ENCODE measurements at places on chromosomes 12 and 14. TPM values are rescaled to one million over a fixed set of nuclear protein-coding genes. Genes with fewer than 3 reads are reported as not detected.

DNA sequence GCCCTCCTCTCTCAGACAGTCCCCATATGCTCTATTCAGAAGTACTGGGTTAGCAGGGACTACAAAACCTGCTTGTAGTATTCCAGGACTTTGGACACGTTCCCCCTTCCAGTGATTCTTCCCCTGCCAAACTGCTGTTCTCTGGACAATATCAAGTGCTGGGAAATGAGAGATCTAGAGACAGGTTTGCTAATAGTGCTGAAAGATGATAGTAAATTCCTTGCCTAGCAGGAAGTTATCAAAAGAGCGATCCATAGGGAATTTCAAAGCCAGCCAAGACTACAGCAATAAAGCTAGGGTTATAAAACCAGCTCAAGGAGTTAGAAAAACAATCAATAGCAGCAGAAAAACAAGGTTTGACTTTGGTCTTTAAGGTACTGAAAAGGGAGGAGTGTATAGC is 15.2 kb downstream of the SLC7A8 start:
- no peak for DNase-seq

DNA sequence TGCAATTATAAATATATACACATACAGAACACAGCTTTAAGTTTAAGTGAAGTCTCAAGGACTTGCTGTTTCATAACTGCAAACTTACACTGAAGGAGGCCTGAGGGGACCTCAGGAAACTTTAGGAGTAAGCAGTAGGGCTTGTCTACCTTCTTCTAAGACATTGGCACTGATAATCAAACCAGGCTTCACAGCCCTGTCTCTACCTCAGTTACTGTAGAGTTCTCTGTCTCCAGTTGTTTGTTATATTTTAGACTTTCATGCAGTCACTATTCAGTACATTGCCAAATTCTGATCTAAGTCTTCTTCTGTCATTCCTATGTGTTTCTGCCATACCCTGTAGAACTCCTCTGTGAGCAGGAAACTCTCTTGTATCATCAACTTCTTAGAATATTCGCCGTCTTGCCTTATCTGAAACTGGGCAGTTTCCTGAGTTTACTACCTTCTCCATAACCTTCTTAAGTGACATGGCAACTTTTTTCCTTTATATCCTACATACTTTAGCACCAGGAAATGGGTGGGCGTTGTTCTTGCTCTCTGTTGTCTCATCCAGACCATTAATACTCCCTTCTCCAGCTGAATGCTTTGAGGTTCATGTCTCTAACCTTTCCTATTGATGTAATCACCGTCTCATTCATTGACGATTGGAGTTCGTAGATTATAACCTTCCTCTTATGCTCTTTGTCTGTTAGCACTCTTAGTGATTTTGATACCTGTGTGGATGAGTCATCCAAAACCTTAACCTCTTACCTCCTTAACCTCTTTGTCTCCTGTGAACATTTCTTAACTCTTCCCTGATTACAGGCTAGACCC is 11.4 kb downstream of the APAF1 start:
- no peak for DNase-seq

DNA sequence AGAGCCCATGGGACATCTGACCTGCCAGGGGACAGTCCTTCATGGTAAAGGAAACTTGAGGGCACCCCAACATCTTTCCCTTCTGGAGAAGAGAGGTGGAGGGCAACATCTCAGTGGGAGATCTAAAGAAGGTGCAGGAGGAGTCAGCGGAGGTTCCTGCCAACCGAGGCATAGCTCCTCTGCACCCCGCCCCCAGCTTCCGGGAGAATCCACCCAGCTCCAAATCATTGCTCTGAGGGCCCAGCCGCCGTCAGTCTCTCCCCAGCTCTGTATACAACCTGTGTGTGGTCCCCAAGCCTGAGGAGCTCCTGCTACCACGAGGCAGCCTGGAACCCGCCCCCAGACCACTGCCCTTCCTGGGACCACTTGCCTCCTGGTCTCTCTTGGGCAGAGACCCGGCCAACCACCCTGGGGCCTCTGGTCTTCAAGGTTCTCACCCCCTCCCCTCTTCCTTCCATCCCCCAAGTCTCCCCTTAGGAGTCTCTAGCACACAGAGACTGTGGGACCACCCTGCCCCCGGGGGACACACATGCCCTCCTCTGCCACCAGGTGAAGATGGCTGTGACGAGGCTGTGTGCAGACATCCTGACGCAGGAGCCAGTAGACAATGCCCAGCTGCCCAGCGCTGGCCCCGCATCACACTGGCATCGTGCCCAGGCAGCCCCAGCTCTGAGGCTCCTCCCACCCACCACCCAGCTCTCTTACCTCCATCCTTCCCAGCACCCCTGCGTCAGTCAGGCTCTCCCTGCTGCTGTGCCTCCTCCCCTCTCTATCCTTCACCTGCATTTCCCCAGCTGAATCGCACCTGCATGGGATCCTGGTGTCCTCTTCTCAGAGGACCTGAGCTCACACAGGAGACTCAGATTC is 13.0 kb upstream of the NUDT14 start:
- no peak for DNase-seq

The EIF2B2 gene
- total RNA-seq = 44.5 TPM

Measured in psoas muscle (tissue), 8 donors.